ENCODE measurements at places on chromosomes 11 and 22.

DNA sequence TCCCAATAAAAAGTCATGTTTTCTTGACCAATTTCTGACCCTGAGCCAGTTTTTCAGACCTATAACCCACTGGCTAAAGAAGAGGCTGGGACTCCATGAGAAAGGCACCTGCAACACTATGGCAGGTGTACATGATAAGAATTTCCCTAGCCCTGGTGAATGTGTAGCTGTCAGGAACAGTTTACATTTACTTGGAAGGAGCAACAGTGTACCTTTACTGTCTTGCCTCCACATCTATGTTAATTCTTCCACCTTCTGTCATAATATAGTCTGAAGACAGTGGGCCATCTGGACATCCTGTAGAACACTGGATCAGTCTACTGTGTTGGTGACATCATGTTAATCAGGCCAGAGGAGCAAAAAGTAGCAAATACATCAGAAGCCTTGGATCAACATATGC lies 72.1 kb upstream of the CD82 start:
- no peak for DNase-seq

- no peak for DNase-seq
Observed at GRCh38 chr11:68296344-68297051, 15.9 kb upstream of the LRP5 start.

GRCh38 chr11:12449961-12450715 lies 72.8 kb downstream of the PARVA start:
- DNase-seq: peak; percentile 53

GRCh38 chr11:17351172-17351509 lies 459 bp upstream of the NCR3LG1 start:
- no peak for DNase-seq

- DNase-seq: no peak
Observed at GRCh38 chr22:33088418-33088817, 30.2 kb upstream of the SYN3 start.

GRCh38 chr11:27806122-27806521 lies 105.9 kb upstream of the BDNF start:
- no peak for DNase-seq

DNA sequence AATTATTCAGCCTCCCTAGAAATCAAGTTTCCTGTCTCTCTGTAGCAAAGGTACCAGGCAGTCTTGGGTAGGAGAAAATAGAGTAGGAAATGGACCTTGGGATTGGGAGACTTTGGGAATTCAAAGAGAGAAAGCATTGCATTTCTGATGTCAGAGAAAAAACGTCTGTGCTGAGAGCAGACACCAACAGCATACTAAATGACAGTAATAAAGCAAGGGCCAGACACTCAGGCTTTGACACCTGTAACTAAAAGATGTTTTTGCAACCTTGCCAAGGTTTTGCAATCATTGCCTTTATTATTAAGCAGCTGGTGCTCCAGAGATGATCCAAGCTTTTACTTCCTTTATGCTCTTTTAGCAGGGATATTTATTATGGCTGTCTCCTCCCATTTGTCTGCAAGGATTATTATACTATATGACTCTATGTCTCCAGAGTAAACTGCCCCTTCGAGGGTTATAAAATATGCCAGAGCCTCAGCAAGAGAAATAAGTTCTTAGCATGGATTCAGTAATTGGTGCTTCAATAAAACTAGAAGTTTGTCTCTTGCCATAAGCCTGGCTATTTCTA lies 85.2 kb upstream of the GRAMD1B start:
- DNase-seq: no peak

- peak; percentile 8 for DNase-seq
Observed at GRCh38 chr11:124174001-124174583, 9.1 kb upstream of the OR10D3 start.

- no peak for DNase-seq
Observed at GRCh38 chr11:44624761-44625221, 59.3 kb downstream of the CD82 start.

- DNase-seq: no peak
Observed at GRCh38 chr11:103703437-103703836, 333.0 kb upstream of the DDI1 start.

DNA sequence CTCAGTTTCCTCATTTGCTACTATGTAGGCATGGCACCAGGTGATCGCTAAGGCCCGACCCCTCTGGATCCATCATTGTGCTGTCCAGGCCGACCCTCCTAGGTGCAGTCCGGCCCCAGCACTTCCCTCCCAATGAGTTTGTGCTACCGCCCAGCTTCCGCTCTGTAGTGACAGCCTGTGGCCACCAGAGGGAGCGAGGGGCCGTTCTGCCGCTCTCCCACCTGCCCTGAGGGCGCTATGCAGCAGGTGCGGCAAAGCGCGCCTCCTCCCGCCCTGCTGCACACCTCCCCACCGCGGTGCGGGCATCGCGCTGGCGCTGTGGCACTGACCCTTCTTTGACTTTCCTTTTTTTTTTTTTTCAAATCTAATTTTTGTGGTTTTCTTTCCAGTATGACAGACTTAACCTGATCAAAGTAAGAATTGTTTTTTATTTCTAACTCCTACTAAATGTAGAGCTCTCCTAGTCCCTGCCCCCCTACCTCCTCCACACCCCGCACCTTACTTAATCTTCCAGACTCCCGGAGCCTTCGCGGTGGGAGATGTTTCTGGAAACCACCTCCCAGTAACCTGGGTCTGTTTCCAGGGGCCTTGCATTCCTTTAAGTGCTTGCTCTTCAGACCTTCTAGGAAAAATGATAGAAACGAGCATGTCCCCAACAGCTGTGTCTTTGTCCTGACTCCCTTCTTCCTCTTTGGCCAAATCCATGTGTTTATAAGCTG lies 73.7 kb downstream of the SCN3B start:
- DNase-seq: no peak

GRCh38 chr11:120511820-120512738 lies 531 bp downstream of the GRIK4 start:
- DNase-seq: no peak

- peak; percentile 61 for DNase-seq
Observed at GRCh38 chr11:28566339-28567089, 458.3 kb downstream of the METTL15 start.

- no peak for DNase-seq
Observed at GRCh38 chr11:133742353-133742752, 103.0 kb downstream of the SPATA19 start.

DNA sequence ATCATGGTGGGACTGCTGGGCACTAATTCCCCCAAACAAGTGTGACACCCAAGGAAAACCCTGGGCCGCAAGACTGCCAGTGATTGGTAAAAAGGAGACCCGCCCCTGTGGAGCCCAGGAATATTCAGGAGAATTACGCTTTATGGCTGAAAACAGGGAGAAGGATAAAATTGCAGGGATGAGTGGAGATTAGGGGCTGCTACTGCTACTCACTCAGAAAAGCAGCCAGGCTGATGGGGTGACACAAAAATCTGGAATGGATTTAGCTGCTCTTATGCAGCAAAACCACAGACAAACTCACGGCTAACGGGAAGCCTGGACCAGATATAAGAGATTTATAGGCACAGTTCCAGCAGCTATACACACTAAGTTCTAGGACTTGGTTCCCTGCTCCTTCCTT lies 4.4 kb upstream of the FBXO3 start:
- no peak for DNase-seq

DNA sequence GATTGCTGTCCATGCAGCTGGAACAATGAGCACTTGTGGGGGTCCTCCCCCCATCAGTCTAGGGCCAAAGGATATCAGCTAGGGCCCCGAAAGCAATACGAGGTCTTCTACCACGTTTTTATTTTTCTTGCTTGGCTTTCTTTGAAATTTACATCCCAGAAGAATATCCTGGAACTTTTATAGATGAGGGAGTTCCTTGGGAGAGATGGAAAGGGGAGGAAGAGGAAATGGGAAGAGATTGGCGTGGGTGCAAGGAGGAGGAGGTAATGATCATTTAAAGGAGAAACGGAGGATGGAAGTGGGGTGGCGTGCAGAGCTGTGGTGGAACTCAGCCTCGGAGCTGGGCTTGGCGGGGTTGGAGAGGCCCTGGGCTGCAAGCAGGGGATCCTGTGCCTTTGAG lies 90.3 kb downstream of the SNX19 start:
- no peak for DNase-seq

GRCh38 chr11:41983475-41983874 lies 524.0 kb upstream of the LRRC4C start:
- DNase-seq: no peak

GRCh38 chr11:12207384-12208150 lies 97.2 kb downstream of the MICAL2 start:
- no peak for DNase-seq

DNA sequence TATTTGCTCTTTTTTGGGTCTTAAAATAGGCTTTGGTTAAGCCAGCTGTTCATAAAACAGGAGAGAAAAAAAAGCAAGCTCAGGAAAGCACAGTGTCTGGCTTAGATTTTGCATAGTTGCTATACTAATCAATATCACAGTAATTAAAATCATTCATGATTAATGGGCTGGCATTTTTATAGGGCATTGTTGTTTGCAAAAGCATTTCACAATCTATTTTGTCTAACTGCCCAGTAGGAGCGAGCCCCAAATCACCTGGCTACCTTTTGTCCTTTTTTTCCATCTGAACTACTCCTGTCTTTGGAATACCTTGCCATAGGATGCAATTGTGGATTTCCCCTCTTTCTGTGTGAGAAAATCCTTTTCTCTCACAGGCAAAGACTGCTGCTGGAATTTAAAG lies 619.8 kb downstream of the JRKL start:
- DNase-seq: no peak

DNA sequence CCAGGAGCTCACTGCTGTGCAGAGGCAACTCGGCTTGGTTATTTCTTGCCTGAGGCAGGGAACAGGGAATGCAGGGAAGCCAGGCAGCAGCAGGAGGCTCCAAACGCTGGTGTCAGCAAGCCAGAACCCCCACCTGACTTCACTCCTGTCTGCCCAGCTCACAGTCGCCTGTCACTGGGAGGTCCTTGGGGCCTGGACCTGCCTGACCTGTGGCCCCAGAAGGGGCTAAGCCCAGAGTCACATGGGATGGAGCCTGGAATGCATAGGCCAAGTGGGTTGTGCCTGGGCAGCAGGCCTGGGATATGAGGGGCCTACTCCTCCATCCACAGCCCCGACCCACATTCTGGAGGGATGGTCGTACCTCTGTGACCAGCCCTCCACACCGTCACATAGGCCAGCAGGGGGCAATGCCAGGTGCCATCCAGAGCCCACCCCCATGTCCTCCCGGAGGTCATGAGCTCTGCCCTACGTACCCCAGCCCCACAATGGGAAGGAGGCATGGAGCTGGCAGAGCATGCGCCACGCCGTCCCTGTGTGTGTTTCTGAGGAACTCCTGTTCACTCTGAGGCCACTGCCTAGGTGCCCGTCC lies 5.2 kb downstream of the RASSF7 start:
- DNase-seq: no peak

GRCh38 chr11:78821371-78822306 lies 247.0 kb upstream of the NARS2 start:
- DNase-seq: no peak

DNA sequence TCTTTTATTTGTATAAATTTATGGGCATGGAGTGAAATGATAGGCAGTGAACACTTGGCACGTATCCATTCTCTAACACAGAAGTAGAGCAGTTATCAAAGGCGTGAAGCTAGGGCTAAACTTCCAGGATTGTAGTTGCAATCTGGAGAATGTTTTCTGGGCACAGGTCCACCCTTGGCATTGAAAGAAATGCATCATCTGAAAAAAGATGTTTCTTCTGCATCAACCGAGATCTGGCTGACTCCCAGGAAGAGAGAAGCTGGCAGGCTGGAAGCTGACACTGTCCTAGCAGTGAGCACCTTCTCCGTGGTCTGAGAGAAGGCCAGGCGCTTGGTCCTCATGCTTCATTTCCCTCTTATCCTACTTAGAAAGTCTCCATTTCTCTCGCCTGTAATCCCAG lies 600.0 kb downstream of the BRD1 start:
- DNase-seq: no peak

DNA sequence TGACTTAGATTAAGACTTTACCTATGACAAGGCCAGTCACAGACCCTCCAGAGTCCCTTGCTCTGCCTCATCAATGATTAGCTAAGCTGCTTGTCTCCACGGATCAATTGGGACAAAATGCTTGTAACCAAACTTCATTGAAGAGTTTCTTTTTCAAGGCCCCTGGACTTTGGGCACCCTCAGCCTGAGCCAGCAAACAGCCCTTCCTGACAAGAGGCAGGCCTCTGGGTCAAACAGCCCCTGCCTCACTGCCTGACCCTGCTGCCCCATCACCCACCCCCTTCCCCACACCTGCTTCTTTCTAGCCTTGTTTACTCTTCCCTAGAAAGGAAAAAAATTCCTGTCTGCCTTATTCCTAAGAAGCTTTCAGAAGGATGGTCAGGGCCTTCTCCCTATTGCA lies 26.3 kb upstream of the CDON start:
- no peak for DNase-seq

- peak; percentile 84 for DNase-seq
Observed at GRCh38 chr22:42300259-42301076, 30.0 kb upstream of the TCF20 start.

DNA sequence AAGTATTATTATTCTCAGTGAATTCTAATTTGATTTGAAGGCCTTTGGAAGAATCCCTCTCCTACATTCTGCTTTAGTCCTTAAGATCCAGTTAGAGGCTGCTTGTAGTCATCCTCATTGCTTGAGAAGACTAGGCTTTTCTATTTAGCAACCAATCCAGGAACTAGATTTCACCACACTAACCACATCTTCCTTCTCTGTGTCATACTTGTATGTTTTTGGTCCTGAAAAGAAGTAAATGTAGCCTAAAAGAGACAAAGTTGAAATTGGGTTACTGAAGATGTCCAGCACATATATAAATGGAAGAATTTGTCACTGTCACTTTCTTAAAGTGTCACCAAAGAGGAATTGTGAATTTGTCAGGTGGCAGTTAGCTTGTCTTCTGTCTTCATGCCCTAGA lies 46.6 kb upstream of the MMP7 start:
- no peak for DNase-seq

DNA sequence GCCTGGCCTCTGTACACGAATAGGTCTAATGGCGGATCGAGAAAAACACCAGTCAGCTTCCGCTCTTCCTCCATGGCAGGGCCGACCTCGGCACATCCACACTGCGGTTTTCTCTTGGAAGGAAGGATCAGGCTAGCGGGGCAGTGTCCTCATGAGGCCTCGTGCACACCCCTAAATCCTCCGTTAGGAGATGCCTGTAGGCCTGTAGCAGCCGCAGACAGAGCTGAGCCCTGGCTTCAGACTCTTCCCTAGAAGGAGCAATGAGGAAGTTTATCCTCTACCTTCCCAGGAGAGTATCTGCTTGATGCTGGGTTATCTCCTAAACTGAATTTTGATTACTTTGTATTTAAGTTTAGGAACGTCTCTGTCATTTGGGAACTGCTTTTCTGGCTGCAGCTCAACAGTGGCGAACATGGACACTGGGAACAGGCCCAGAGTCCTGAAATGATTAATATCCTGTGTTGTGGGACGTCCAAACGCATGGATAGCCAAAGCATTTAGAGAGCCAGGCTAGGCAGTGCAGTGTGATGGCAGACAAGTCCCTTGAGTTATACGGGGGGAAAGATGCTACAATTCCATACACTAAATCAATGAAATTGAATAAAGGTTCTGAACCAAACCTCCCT lies 16.5 kb upstream of the BMAL1 start:
- DNase-seq: no peak

All from epithelial cell of prostate (primary cell).